ENCODE measurements at places on chromosomes 6 and 20.

DNA sequence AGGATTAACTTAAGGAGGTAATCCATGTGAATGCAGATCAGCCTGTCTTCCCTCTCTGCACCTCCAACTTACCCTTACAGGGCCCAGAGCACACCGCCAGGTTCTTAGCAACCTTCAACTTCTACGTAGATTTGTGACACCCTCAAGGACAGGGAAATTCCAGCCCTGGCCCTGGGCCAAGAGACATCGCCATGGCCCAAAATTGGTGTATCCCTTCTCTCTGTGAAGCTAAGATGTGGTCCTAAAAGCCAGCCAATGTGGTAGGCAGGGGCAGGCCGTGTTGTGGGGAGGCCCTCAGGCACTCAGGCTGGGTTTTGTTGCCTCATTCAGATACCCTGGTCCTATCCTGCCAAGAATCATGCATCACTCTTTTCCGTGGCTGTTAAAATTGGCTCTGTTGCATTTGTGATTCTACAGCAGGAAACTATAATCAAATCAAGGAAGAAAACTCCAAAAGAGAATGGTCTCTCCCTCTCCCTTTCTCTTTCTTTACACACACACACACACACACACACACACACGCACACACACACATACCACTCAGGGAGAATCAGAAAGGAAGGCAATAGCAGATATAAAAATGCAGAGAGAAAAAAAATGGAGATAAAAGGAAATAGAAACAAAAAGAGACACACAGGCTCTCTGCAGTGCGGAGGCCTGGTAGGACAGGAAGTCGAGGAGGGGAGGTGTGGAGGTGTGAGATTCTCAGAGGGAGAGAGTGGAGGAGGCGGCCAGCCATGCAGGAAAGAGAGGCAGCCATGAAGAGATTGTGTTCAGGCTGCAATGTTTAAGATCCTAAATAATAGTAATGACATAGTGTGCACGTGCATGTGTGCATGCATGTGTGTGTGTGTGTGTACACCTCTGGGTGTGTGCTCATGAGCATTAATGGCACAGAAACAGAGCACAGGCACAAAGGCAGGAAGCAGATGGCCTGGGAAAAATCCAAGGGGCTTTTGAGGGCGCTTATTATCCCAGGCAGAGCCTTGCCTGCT is 201.8 kb upstream of the LRFN2 start:
- no peak for DNase-seq

DNA sequence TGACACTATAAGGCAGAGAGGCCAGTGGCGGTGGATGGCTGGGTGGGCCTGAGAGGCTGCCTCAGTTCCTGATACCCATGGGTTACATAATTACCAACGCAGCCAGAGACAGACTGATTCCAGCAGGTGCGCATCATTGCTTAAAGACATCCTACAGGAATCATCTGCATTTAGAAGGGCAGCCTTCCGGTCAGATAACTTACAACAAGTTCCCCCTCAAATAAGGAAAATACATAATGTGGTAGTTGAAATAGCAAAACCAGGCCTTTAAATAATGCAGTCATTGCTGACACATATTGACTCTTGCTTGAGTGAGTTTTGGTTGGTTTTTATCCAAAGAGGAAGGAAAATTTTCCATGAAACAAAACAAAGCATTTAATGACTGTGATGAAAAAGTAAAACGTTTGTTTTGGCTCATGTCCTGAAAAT is 81.9 kb downstream of the SIM1 start:
- no peak for DNase-seq

DNA sequence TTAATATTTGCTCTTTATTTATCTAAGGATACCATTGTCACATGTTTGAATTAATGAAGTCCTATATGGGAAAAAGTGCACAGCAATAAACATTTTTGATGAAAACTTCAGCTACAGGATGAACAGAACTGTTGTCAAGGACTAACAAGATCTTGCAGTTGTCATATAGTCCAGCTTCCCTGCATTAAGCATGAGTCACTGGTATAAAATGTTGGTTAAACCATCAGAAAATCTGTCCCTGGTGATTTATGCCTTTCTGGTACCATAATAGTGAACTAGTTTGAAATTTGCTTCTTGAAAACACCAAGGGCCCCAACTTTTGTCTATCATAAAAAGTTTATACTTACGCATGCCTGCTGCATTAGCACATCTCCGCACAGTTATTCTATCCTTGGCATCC is 60.4 kb upstream of the RSPO3 start:
- DNase-seq: no peak

DNA sequence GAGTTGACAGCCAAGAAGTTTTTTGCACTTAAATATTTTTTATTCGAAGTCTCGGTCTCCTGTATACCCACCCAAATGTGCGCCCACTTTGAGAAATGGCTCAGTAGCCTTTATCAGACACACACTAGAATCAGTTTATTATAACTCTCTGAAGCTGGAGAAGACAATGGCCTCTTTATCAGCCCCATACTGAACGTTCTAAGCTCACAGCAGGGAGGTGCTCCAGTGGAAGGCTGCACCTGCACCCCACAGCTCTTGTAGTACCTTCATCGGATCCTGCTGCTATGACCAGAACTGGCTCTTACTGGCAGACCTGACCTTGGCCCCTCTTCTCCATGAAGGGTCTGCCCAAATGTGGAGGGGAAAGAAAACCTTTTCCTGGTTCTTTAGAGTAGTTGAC is 165.0 kb upstream of the SCGN start:
- no peak for DNase-seq

- peak; percentile 58 for DNase-seq
Observed at GRCh38 chr6:111724505-111724904, 118.8 kb upstream of the TRAF3IP2 start.

GRCh38 chr6:108361312-108361932 is 66.6 kb downstream of the AFG1L start:
- no peak for DNase-seq

DNA sequence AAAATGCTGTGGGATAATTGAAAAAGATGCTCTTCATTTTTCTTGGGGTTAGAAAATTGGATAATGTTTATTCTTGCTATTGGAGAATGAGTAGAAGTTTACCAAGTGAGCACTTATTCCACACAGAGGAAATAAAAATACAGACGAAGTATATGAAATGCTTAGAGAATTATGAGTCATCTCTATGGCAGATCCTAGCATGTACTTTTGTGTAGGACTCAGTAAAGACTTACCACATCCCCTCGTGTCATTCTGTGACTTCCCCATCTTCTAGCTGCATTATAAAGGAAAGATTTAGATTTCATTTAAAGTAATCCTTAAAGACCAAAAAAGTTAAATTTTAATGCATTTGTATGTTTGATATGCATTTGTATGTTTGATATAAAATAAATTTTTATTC is 685.6 kb downstream of the TBC1D32 start:
- DNase-seq: no peak

DNA sequence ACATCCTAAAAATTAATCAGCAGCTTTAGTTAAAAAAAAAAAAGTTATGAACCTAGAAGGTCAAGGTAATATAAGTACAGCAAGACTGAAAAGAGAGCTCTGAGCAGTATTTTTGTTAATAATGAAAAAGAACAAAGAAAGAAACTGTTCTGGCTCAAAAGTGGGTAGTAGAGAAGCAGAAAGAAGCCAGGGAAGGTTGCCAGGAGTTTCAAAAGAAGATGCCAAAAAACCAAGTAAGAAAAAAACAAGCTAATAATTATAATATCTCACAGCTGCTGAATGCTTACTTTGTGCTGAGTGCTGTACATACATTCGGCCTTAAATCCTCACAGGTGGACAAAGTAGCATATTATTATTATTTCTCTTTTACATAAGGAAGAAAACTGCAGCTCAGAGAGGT is 31.9 kb downstream of the NRSN1 start:
- DNase-seq: no peak

GRCh38 chr20:40489886-40490285 is 199.2 kb downstream of the MAFB start:
- DNase-seq: no peak

DNA sequence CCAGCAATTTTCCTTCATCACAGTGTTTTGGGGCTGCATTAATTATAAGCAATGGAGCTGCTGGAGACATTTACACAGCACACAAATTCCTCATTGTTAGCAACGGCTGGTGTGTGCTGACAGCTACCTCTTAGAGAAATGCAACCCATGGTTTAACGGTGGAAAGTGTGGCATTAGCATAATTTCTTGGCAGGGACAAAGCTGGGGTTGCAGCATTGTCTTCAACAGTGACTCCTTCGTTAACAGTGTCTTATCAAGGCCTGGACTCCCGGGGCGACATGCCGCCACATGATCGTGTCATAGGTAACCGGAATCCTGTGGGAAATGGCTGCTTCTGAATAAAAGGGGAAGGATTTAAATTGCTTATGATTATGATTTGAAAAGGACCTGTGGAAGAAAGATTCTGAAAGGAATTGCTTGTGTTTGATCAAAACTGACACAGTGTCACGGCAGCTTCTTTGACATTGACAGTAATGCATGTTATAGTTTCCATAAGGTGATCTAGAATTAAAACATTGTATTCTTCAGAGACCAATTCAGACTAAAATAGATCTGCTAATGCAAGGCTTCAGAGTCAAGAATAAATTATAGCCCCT is 128.0 kb downstream of the UST start:
- no peak for DNase-seq

DNA sequence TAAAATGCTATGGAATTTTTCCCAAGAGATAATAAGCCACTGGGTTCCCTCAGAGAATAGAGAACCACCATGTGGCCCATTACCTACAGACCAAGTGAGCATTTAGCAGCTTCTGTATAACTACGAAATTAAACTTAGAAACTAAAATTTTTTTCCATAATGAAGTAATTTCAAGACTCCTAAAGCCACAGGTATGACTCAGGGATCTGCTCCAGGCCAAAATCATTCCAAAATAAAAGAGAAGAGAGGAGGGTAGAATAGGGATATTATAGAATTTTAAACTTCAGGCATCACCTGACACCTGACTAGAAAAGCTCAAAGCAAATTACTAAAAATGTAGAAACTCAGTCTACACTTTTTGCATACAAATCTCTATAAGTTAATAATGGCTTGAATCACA is 108.9 kb upstream of the DST start:
- DNase-seq: no peak

DNA sequence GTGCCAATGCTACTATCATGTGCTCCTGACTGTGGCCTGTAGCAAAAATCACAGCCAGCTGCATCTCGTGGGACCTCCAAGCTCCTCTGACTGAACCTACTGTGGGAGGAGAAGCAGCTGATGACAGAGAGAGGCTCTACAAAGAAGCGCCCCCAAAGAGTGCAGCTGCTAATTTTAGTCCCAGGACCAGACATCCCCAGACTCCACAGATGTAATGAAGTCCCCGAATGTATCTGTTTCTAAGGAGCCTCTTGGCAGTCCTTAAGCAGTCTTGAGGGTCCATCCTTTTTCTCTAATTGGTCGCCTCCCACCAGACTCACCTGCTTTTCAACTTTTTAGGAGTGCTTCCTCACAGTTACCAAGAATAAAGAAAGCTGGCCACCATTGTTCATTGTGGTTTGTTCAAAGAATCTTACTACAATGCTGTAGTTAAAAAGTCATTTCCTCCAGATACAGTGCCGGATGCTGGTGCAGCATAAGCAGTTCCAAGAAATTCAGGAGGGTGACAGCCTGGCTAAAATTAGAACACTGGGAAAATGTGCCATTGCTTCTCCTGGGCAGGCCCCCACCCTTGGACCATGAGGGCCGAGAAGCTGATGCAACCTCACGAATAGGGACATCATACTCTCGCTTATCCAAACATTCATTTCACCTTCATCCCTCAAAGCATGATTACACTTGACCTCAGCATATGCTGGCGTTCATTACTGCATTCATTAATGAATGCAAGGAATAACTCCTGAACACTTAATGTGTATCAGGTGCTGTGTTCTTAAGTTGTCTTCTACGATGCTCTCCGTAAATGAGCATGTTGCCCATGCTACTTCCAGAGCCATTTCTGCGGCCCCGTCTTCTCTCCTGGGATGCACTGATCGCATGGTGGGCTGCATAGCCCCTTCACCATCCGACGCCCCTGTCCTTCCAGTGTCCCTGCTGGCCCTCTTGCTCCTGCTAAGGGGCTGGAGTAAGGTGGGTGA is 66.4 kb downstream of the LY86 start:
- no peak for DNase-seq

- no peak for DNase-seq
Observed at GRCh38 chr6:34679552-34680253, 16.9 kb downstream of the ILRUN start.
